ENCODE measurements at places on chromosomes 16 and 17.

GRCh38 chr17:35901631-35902175 lies 21.5 kb upstream of the CCL5 start:
- no peak for DNase-seq

GRCh38 chr17:59108400-59109102 lies 1.9 kb upstream of the TRIM37 start:
- no peak for DNase-seq

DNA sequence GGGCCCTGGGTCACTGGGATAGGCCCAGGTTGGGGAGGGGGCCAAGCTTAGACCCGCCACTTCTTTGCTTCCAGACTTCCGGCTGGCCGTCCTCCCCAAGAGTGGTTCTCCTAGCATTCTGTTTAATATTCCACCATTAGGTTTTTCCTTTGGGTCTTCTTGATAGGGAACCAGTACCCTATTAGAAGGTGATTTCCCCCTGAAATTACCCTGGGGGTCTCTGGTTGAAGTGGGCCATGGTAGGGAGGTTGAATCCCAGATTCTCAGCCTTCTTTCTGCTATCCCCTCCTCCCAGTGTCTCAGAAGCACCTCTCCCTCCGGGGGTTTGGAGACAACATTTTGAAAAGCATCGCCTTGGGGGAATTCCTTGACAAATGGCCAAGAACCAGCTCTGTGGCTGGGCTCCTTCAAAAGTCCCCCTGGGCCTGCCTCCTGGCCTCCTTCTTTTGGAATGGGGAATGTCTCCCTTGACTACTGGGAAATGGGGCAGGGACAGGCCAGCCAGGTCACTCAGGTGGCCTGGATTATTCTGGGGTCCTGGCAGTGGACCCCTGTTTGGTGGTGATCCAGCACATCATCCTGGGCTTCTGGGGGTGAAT lies 5.7 kb downstream of the LASP1 start:
- no peak for DNase-seq

GRCh38 chr17:34146440-34147043 lies 108.5 kb upstream of the CCL2 start:
- no peak for DNase-seq

Measured in LNCaP clone FGC (cell line).